ENCODE measurements at places on chromosomes 7 and 10.

DNA sequence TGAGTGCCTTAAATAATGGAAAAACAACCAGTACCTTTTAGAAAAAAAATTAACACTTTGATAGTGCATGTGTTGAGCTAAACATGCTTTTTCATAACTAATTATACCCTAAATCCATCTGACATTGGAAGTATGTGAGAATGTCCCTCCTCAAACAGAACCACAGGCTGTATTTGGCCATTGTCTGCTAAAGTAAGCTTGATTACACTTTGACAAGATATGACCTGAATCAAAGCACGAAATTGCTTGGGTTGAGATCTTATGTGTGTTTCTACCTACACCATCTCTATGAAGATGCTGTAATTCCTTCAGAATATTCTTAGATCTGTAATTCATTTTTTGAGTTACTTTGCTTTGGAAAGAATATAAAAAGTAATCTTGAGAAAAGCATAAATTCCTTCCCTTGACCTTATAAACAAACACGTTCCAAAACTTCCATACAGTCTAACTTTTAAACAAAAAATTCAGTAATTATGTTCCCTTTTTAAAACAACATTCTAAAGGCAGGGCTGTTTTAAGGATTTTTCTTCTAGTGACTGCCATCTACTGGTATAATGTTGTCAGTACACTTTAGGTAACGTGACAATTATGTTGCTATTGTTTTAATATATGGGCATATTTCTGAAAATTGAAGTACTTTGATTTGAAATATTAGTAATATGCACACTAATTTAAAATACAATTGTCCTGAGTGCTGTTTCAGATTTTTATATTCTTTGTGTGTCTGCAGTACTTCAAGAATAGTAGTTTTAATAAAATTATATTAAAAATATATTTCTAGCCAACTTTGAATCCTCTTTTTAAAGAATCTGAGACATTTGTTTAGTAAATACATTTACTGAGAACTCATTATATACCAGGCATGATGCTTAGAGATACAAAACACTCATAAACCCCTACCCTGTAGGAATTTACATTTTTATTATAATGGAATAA, 20.9 kb downstream of the CD36 start:
- DNase-seq: peak; percentile 48

DNA sequence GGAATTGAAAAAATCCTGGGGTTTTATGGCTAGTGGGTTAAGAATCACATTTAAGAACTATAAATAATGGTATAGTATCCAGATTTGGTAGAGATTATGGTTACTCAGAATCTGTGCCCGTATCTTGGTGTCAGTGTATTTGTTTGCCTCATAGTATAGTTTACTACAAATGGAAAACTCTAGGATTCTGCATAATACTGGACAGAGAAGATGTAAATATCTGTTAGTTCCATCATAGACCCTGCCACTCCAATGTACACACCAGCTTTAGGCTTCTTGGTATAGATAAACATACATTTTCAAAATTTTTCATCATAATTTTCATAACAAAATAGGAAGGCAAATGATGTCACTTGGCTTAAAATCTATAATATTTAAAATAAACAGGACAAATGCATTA, 108.1 kb downstream of the CFTR start:
- DNase-seq: no peak

- DNase-seq: no peak
Measured at GRCh38 chr7:134328900-134329299, 12.2 kb upstream of the SLC35B4 start.

DNA sequence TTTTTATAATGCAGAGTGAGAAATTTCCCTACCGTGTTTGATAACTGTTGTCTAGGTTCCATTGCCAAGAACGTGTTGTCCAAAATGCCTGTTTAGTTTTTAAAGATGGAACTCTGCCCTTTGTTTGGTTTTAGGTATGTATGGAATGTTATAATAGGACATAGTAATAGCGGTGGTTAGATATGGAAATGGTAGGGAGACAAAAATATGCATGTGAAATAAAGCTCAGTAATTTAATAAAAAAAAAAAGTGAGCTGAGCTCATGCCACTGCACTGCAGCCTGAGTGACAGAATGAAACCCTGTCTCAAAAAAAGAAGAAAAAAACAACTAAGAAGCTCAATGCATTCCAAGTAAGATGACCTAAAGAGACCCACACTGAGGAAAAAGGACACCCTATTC, 72.9 kb downstream of the ZNF783 start:
- no peak for DNase-seq

- peak; percentile 2 for DNase-seq
Measured at GRCh38 chr7:85464042-85464651, 277.3 kb upstream of the SEMA3D start.

GRCh38 chr7:23746629-23747028, 36.6 kb downstream of the STK31 start:
- no peak for DNase-seq

- no peak for DNase-seq
Measured at GRCh38 chr7:50688226-50688590, 94.5 kb downstream of the GRB10 start.

GRCh38 chr10:125060826-125061556, 99.4 kb downstream of the CTBP2 start:
- DNase-seq: peak; percentile 81

GRCh38 chr10:88763441-88763840, 3.6 kb downstream of the LIPN start:
- no peak for DNase-seq

DNA sequence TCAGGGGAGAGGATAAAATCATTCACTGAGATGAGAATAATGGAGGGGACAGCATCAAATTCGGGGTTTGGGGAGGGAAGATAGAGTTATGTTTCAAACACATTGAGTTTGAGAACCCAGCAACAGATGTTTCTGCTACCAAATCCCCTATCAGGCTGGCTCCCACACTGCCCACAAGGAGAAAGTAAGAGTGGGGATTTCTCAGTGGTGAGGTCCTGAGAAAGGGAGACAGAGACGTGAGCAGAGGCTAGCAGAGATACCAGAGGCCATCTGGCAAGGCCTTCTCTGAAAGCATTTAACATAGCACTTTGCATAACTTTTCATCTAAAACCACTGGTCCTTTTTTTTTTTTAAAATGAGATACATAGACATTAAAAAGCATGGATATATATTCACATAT, 7.8 kb upstream of the SLF2 start:
- DNase-seq: no peak

DNA sequence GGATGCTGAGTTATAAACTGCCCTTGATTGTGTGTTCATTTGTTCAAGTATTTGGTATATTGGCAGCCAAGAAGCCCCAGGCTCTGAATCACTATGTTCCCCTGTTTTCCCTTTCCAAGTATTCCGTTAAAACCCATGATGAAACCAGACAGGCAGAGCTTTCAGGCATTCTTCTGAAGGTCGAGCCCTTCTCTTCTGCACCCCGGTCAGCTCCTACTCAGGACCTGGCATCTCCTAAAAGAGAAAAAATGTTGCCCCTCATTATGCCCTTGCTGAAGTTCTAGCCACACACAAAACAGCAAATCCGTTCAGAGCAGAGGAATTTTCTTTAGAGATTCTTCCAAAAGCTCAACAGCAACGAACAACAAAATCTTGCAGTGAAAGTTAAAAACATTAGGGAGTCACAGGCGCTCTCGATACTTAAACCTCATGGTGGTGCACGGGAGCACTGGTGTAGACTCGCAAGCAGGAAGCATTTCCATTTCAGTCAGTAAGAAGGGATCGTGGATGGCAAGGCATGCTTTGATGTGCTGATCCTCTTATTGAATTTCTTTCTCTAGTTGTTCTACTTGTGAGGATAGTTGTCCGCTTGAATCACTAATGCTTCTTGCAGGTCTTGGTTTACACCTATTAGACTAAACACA, 264.9 kb downstream of the SKIDA1 start:
- no peak for DNase-seq

- DNase-seq: no peak
Measured at GRCh38 chr10:76302481-76302880, 871.1 kb downstream of the LRMDA start.

DNA sequence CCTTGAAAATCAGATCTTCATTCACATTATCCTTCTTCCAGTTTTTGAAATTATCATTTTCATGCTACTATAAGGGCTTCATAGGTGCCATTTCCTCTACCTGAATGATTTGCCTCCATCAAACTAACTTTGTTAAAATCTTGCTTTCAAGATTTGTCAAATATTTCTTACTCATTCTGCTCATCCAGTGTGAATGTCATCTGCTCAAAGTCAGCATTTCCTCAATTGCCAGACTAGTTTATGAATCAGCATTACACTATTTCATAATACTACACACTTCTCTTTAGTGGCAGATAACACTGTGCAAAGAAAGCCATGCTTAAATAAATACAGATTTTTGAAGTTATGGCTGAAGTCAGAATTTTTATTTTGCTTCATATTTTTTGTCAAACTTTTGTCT, 21.3 kb upstream of the LIPF start:
- peak; percentile 49 for DNase-seq

GRCh38 chr10:21406595-21407193, 118.8 kb downstream of the SKIDA1 start:
- DNase-seq: peak; percentile 24

GRCh38 chr10:8066124-8066523, 11.6 kb downstream of the GATA3 start:
- no peak for DNase-seq

- DNase-seq: no peak
Measured at GRCh38 chr7:98996150-98996552, 117.8 kb downstream of the TRRAP start.

- DNase-seq: no peak
Measured at GRCh38 chr7:66641526-66641871, 12.8 kb downstream of the KCTD7 start.

DNA sequence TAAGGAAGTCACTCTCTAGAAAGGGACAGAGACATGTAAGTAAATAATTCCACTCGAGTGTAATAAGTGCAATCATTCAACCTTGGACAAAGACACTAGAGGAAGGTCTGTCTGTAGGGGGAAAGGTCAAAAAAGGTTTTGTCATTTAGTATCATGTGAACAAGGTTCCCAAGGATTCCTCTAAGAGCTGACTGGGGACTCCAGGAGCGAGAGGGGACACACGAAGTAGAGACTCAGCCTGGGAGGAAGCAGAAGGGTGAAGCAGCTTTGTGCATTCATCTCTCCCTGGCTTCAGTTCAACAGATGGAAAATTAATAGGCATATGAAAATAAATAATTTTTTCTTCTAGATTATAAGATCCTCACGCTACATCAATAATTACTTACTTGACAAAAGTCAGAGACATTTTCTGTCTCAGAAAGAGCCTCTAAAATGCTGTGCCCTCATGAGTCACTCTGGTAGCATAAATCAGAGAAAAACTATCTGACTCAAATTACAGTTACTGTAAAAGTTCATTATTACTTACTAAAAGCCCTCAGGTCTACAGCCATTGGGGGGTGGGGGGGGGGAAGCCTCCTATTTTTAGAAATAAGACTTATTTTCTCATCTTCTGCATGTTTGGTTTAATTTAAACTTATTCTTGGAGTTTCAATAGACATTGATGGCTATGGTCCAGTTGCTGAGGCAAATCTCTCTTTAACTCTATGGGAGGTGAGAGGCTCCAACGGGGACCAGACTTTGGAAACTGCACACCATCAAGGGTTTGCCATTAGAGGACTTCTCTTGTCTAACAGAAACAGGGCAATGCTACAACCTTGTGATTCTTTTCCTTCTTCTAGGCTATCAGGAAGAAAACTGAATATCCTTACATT, 275.1 kb upstream of the KLF14 start:
- no peak for DNase-seq

DNA sequence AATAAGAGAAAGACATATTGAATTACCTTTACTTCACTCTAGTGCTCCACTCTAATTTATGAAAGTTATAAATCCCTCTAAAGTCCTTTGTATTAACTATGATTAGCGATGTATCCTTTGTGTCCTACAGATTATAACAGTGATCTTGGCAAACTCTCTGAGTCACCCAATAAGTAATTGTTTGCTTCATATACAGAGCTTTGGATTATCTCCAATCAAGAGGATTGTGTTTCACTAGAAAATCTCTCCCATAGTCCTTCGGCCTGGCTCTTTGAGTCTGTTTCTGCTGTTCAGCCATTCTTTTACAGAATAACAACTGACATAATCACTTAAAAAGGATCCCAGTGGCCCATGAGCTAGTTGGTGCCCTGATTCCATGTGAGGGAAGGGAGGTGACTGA, 9.5 kb downstream of the LMOD2 start:
- DNase-seq: no peak

Measured in AG08395 (cell line).